CD4-positive, alpha-beta T cell treated with Interleukin-6 at 100 ng/mL for 8 hours (primary cell): ENCODE measurements at places on chromosomes 5 and 9.

GRCh38 chr9:134957945-134958227 is 40.2 kb upstream of the FCN1 start:
- DNase-seq: no peak

DNA sequence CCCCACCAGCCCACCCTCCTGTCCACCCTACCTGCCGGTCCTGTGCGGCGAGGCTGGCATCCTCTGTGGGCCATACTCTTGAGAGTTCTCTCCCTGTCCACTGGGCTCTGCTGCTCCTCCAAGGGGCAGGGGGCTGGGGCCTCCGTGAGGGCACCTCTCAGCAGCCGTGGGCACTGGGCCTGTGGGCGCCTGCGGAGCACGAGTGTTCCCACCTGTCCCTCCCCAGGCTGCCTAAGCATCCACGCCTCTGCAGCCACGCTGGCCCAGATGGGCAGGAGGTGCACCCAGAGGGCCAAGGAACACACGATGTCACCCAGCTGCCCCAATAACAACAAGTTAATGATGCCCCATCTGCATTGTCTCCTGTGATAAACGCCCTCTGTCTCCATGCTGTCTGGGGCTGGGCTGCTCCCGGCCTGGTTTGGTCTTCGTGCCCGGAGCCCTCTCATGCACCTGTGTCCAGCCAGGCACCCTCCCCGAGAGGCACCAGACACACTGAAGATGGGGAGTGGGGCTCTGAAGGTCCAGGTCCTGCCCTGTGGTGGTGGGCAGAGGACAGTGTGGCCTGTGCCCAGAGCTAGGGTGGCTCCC is 114.5 kb downstream of the RXRA start:
- no peak for DNase-seq

DNA sequence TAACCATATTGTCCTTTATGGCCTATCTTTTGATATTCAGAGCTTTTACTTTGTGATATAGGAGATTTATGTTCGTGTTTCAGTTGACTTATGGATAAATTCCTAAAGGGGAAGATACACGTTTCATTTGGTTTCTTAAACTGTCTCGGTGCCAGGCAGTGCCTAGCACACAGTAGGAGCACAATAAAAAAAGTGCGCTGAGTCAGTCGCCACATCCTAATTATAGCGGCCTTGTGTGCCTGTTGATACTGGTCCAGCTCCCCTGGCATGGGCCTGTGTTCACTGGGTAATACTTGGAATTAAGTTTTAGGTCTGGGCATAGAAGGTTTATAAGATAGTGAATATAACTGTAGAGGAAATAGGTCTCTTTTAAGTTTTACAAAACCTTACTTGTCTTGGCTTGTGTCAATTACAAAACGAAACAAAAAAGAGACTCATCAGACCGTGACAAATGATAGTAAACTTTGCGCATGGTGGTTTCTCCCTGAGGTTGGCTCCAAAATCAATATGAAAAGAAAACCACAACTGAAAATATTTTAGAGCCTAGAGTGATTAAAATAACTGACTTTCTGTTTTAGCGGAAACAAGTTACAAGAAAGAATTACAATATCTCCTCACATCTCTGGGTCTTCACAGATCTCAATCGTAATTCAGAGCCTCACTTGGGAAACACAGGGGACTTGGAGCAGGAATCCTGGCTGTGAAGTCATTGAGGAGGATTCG is 84.8 kb downstream of the MVB12B start:
- peak; percentile 59 for DNase-seq

GRCh38 chr9:86424251-86424891 is 70.2 kb upstream of the TUT7 start:
- no peak for DNase-seq

DNA sequence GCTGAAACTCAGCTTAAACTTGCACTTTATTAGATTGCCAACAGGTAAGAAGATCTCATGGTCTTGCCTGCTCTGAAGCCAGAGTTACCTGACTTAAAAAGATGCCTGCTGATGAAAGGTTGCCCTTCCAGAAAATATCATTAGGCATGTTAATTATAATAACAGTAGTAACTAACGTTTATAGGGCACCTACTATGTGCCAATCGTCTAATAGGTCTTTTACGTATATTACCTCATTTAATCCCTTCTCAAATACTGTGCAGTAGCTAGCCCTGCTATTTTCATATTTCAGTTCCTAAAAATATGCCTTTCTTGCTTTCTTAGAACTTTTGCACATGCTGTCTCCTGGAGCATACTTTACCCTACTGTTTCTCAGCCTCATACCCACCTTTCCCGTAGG is 40.1 kb downstream of the TGFBR1 start:
- DNase-seq: no peak
